HCT116 (cell line): ENCODE measurements at places on chromosomes 5 and 9.

DNA sequence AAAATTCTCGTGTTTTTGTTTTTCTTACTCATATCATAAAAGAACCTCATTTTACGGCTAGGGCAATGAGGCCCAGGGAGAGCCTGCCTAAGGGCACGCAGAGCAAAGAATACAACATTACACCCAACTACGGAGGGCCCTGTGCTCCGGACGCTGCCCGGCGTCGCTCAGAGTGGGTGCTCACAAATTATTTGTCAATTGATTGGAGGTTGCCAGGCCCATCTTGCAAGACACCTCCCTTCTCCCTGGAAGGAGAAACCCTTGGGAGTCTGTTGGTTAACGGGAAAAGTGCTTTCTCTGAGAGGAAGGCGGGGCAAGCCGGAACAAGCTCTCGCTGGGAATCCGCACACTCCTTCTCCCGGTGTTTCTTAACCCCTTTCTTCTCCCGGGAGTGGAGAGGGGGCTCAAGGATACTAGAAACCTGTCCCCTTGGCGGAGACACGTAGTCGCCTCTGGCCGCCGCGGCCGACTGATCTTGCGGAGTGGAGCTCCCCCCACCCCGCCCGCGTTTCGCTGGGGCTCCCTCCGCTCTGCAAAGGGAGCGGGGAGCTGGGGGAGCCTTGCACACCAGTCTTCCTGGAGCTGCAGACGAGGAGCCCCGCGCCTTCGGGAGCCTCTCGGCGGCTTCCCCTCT lies 599.3 kb upstream of the SGCD start:
- no peak for DNase-seq

DNA sequence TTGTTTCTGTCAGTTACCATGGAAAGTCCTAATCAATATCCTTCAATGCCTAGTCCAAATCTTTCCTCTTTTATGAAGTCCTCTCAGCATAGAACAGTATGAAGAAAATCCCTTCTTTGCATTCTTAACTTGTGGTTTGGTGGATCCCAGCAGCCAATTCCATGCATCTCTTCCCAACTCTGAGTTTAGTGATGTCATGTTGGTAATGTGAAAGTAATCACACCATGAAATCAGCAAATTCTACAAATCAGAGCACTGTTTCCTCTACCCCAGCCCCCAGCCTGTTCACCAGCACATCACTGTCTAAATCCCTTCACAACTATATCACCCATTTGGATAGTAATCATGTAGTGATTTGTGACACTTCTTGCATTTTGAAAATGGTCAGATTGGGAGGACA lies 4.7 kb upstream of the C1QTNF2 start:
- DNase-seq = no peak

GRCh38 chr5:58403822-58404433 lies 56.0 kb downstream of the PLK2 start:
- no peak for DNase-seq

DNA sequence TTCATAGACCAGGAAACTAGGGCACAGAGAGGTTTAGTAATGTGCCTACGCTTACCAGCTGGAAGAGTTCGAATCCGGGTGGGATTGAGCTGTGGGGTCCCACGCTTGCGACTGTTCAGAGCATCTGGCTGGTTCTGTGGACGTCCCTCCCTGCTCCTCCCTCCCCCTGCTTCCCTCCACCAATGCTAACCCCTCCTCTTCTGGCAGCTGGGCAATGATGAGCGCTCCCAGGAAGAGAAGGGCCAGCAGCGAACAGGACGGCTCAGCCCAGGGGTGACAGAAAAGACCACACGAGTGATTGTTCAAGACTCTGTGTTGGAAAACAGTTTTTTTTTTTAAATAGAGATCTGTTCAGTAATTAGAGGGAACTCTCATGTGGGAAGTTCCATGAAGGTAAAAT lies 6.9 kb downstream of the FAM163B start:
- DNase-seq = no peak
